ENCODE measurements at places on chromosomes 6 and 20. TPM values are rescaled to one million over a fixed set of nuclear protein-coding genes. Genes with fewer than 3 reads are reported as not detected.

DNA sequence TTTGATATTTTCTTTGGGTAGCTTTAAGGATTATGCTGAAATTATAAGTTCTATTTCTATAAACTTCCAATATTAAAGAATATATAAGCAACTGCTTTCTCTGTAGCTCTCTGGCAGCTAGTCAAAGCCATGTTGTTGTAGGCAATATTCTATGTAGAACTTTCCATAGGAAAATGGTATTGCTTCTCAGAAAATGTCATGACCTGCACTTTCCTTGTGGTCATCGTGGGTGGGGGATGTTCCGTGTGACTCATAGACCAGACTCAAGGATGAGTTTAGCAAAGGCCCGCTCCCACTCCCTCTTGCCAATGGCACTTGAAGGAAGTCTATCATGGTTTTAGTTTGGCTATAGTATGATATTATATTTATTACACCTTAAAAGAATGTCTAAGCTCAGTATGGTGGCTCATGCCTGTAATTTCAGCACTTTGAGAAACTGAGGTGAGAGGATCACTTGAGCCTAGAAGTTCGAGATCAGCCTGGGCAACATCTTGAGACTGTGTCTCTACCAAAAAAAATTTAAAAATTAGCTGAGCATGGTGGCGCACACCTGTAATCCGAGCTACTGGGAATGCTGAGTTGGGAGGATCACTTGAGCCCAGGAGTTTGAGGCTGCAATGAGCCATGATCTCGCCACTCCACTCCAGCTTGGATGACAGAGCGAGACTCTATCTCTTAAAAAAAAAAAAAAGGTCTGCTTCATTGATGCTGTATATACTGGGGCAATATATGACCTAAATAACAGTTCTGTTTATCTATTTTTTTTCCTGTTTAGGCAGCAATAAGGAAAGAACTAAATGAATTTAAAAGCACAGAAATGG is 36.6 kb upstream of the LTV1 start:
- no peak overlapping the region for H3K4me3 ChIP-seq
- DNase-seq: no peak
- H3K27ac ChIP-seq: no peak overlapping the region
- H3K27me3 ChIP-seq: no peaks in the 10 kb centered on the region

- H3K27me3 ChIP-seq: no peaks in the 10 kb centered on the region
- DNase-seq: no peak
- H3K4me3 ChIP-seq: no peak overlapping the region
- H3K4me1 ChIP-seq: peaks cover 5% of the 10 kb centered on the region
- H3K36me3 ChIP-seq: peaks cover 22% of the 10 kb centered on the region
Measured at GRCh38 chr6:150915131-150915879, 49.8 kb downstream of the MTHFD1L start.

DNA sequence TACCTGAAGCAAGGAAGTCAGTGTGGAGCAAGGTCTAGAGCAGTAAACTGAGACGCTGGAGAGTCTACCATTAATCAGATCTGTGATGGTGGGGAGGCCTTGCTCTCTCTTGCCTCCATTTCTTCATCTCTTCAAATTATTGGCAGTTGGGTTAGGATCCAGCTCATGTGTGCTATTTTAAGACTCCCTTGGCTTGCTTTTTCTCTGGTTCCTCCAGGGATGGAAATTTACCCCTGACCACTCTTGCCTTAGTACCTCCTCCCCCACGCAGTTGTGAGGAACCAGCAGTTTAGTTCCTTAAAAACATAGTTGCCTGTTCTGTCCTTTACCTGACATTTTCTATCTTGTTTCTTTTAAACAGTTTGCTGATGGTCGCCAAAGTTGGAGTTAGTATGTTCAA is 7.4 kb downstream of the TMEM14C start:
- H3K27me3 ChIP-seq: no peaks in the 10 kb centered on the region
- peaks cover 45% of the 10 kb centered on the region for H3K36me3 ChIP-seq
- no peak for DNase-seq
- H3K4me1 ChIP-seq: peaks cover 15% of the 10 kb centered on the region

DNA sequence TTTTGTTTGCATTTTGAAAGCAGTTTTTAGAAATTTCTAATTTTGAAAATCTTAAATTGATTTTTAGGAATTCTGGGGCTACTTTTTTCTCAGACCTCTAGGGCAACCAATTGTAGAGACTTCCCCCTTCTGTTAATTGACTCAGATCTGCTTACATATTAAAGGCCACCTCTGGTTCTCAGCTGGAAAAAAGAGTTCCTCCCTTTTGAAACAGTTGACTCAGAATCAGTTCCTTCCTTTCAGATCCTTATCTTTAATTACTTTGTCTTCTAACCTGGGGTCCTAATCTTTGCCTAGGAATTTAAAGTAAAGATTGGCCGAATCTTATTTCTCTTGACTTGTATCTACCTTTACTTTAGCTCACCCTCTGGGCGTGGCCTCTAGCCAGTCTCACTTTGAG is 146.8 kb downstream of the LAMA2 start:
- no peak for DNase-seq
- no peaks in the 10 kb centered on the region for H3K27me3 ChIP-seq
- no peak overlapping the region for H3K27ac ChIP-seq

- peak overlapping the region; percentile 61 for H3K27ac ChIP-seq
- DNase-seq: no peak
- H3K4me3 ChIP-seq: no peak overlapping the region
- H3K4me1 ChIP-seq: peaks cover 32% of the 10 kb centered on the region
- no peaks in the 10 kb centered on the region for H3K27me3 ChIP-seq
Measured at GRCh38 chr6:161227004-161227960, 46.6 kb downstream of the AGPAT4 start.

GRCh38 chr6:37072526-37072925 is 67.1 kb downstream of the FGD2 start:
- H3K4me1 ChIP-seq: peaks cover 23% of the 10 kb centered on the region
- no peak overlapping the region for H3K27ac ChIP-seq

DNA sequence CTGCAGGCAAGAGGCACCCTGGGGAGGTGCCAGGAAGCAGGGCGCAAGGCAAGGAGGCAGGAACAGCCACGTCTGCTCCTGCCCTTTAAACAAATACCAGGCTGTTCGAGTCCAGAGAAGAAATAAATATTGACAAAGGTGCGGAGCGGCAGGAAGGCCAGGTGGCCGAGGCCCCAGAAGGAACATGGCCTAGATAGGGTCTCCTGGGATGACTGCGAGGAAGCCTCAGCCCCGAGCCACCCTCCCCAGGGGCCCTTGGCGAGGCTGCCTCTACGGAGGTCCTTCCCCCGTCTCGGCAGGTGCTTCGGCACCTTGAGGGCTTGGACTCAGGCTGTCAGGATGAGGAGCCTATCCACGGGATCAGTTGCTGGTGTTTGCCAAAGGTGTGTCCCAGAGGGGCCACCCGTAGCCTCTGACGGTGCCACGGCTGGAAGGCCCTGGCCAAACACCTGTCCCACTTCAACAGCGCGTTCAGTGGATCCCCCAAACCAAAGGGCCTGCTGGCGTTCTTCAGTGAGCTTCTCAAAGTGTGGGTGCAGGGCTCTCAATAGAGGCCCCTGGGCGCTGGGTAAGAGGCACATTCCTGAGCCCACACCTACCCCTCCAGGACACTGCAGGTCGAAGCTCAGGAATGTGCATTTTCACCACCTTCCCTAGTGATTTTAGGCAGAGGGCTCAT is 39.8 kb downstream of the SNX5 start:
- H3K27ac ChIP-seq: peak overlapping the region; percentile 56
- H3K4me1 ChIP-seq: peaks cover 22% of the 10 kb centered on the region
- no peak for DNase-seq
- H3K36me3 ChIP-seq: peaks cover 4% of the 10 kb centered on the region

- DNase-seq: no peak
- peaks cover 17% of the 10 kb centered on the region for H3K4me1 ChIP-seq
- H3K36me3 ChIP-seq: peaks cover 17% of the 10 kb centered on the region
- H3K4me3 ChIP-seq: no peak overlapping the region
- H3K27me3 ChIP-seq: no peaks in the 10 kb centered on the region
Measured at GRCh38 chr6:20572288-20572687, 38.0 kb downstream of the CDKAL1 start.

DNA sequence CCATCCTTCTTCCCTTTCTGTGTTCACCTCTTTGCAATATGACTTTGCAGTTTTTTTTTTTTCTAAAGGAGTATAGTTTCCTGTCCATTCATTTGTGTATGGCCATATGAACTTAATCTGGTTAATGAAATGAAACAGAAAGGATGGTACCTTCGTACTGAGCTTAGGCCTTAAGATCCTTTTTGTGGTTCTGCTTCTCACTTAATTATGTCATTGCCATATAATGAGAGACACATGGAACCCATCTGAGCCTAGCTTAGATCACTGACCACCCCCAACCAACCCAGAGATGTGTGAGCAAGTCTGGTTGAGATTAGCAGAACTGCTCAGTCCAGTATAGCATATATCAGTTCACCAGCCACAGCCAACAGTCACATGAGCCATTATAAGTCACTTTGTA is 1179.6 kb downstream of the HACE1 start:
- no peak for DNase-seq
- no peak overlapping the region for H3K4me3 ChIP-seq
- no peaks in the 10 kb centered on the region for H3K27me3 ChIP-seq
- H3K36me3 ChIP-seq: no peaks in the 10 kb centered on the region

GRCh38 chr20:40339661-40340449 is 349.2 kb downstream of the MAFB start:
- no peak for DNase-seq
- H3K4me1 ChIP-seq: peaks cover 13% of the 10 kb centered on the region
- H3K4me3 ChIP-seq: no peak overlapping the region
- no peak overlapping the region for H3K27ac ChIP-seq
- peaks cover 5% of the 10 kb centered on the region for H3K27me3 ChIP-seq

DNA sequence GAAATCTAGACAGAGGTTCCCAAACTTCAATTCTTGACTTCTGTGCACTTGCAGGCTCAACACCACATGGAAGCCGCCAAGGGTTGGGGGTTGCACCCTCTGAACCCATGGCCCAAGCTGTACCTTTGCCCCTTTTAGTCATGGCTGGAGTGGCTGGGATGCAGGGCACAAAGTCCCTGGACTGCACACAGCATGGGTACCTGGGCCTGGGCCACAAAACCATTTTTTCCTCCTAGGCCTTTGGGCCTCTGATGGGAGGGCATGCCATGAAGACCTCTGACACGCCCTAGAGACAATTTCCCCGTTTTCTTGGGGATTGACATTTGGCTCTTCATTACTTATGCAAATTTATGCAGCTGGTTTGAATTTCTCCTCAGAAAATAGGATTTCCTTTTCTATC is 342.0 kb downstream of the TPBG start:
- no peaks in the 10 kb centered on the region for H3K36me3 ChIP-seq
- no peak for DNase-seq
- no peaks in the 10 kb centered on the region for H3K27me3 ChIP-seq
- no peak overlapping the region for H3K27ac ChIP-seq
- H3K4me3 ChIP-seq: no peak overlapping the region

DNA sequence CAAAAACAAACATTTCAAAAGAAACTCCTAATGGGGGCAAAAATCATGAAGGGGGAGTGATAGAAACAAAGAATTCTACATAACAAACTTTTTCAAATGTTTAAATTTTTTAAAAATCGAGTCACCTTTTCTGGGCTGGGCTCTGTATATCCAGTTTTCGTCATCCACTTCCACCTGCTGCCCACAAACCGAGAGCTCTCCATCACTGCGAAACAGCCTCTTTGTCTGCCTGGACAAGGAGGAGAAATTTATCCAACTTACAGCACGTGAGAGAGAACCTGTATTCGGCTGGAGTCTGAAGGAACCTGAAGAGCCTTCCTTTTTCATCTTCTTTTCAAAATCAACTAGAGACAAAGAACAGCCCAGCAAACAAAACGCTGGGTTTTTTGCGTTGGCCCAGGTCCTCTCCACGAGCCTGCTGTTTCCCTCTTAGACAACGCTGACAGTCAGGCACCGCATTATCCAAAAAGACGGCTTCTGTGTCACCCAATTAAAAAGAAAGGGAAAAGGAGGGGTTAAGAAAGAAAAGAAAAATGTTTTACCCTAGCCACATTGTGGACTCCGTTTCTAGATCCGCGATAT is 72.4 kb upstream of the NHSL1 start:
- no peak overlapping the region for H3K4me3 ChIP-seq
- H3K27ac ChIP-seq: no peak overlapping the region
- no peaks in the 10 kb centered on the region for H3K36me3 ChIP-seq

Gene MEP1A
- total RNA-seq: 3.6 TPM

Gene MEA1
- total RNA-seq: 67.5 TPM

Gene TPX2
- 45.0 TPM for total RNA-seq

Gene ATP6V1G2
- 1.6 TPM for total RNA-seq

Gene TNFAIP3
- total RNA-seq: 15.2 TPM

Measured in type B pancreatic cell (in vitro differentiated cells).